ENCODE measurements at places on chromosomes 5 and 9. TPM values are rescaled to one million over a fixed set of nuclear protein-coding genes. Genes with fewer than 3 reads are reported as not detected.

DNA sequence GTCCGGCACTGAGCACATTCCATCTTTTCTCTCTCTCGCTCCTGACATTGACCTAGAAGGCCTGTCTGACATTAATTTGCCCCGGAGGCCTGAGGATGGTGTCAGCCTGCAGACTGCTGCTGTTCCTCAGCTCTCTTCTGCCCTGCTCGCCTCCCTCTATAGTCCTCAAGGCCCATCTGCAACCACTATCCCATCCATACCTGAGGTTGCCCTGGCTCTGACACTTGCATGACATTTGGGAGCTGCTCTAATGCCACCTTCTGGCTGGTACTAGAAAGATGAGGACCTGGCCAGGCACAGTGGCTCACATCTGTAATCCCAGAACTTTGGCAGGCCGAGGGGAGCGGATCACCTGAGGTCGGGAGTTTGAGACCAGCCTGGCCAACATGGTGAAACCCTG lies 38.6 kb upstream of the GGTA1 start:
- DNase-seq = peak; percentile 36

DNA sequence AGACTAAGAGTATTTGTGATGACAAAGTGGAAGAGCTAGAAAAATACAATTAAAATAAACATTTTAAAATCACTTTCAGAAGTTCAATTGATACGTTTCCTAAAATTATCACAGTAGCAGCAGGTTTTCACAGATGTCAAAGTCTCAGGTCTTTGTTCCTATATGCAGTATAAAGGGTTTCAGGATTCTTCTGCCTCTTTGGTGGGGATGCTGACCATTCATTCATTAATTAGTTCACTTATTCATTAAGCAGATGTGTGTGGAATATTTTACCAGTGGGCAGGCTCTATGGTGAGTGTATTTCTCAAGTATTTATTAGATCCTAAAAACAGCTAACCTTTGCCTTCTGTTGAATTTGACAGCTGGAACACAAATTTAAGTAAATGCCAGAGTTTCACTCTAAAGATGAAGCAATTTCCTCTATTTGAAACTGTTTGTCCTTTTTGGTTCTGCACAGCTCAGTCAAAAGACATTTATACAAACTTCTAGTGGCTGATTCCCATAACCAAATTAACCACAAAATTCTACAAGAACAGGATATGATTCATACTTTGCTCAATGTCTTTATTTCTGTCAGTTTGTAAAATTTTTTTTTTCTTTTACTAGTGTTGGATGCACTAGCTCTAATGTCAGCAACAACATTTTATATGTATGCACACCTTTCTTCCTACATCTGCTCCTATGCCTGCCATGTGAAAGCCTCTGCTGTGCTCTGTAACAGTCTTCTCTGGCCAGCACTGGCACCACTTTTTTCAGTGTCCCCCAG lies 75.9 kb upstream of the PRR16 start:
- DNase-seq = no peak

OR1J2 gene
- total RNA-seq = not detected

TMEM171 gene
- 1.8 TPM for total RNA-seq

- DNase-seq = peak; percentile 39
Measured at GRCh38 chr9:96020792-96021550, 145.5 kb downstream of the ERCC6L2 start.

CDH9 gene
- total RNA-seq = 0.21 TPM

DNA sequence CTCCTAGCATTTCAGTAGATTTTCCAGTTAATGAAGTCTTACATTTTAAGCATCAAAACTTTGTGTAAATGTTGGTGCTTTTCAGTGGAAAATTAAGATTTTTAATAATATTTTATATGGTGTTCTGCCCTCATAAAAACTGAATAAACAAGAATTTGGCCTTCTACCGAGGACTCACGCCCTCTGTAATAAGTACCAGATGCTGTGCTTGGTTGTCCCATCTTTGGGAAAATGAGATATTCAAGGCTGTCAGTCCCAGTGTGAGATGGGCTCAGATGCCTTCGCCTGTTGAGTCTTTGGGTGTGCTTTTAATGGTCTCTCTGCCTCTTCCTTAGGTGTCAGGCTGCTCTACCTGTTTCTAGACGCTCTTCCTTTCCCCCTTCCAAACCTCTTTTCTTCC lies 28.7 kb downstream of the GALNT12 start:
- DNase-seq = no peak

PLPP7 gene
- total RNA-seq = 4.9 TPM

Data from WTC11 (cell line).